ENCODE measurements at places on chromosomes 4 and X.

DNA sequence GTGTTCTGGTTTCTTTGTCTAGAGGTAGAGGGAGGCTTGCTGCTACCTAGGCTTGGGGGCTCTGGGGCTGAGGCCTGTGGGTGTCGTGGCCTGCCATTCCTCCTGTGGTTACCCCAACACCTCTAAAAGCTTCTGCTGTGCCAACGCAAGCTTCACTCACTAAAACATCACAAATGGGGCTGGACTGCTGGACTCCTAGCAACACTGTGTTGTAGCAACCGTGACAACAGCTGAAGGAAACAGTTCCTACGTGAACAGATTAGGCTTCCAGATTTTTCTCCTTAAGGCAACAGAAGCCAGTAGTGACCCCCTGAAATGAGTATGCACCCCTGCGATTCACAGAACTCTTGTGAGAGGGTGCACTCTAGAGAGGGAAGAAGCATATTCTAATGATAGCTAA lies 138.3 kb upstream of the TEX13D start:
- DNase-seq, result no peak

GRCh38 chr4:100983426-100983825 lies 363.9 kb downstream of the PPP3CA start:
- DNase-seq, result no peak

DNA sequence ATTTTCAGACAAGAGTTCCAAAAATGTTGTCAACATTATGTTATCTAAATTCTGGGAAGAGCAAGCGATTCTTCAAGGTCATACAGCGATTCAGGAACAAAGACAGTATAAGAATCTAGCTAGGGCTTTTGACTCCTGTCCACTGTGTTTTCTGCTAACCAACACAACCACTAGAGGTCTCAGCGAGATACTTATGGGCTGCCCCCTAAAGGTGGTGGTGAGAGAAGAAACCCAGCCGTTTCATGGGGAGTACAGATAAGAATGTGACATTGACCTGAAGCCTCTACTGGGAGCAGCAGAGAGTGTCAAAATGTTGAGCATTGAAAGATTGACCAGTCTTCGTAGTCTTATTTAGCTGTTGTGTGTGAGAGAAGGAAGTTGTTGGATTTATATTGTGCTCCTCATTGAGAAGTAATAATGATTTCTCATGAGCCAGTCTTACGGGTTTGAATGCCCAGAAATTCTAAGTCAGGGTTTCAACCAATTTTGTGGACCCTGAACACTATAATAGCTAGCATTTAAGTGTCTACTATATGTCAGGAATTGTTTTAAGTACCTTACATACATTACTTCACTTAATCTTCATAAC lies 168.3 kb downstream of the SPRY1 start:
- DNase-seq, result no peak

DNA sequence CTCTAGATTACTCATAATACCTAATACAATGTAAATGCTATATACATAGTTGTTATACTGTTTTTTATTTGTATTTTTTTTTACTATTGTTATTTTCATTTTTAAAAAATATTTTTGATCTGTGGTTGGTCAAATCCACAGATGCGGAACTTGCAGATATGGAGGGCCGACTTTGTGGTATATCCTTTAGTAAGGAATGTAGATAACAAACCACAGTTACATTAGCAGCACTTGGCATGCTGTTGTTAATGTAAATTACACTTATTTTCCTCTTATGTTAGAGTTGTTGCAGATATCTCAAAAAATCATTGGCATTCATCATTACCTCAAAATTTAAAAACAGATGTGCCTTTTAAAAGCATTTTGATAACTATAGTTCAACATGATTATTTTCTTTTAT lies 151.0 kb downstream of the TMEM164 start:
- no peak for DNase-seq
